ENCODE measurements at places on chromosomes 7 and 10.

DNA sequence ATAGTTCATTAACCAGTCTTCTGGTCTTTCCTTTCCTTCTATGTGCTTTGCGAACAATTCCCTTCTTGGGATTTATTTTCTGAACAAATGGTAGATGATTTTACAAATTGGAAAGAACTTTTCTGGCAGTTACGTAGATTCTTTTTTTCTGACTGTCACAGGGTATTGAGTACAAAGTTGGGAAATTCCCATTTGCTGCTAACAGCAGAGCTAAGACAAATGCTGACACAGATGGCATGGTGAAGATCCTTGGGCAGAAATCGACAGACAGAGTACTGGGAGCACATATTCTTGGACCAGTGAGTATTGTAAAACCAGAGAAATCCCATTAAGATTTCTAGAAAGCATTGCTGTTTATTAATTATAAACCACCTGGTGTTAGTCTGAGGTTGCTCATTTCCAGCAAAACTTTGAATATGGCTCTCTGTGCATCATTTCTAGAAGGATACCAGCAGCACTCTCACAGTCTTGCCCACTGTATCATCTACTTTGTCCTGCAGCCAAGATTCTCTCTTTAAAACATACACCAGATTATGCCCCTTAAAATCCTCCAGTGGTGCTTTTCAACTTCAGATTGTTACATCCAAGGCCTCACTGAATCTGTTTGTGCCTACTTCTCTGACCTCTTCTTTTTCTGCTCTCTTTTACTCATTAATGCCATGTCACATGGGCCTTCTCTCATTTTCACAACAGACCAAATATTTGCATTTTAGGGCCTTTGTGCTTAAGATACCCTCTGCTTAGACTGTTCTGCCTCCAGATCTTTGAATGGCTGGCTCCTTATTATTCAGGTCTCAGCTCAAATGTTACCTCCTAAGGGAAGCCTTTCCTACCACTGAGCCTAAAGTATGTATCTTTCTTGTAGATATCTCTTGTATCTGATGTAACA lies 27.0 kb downstream of the DLD start:
- DNase-seq, result no peak

DNA sequence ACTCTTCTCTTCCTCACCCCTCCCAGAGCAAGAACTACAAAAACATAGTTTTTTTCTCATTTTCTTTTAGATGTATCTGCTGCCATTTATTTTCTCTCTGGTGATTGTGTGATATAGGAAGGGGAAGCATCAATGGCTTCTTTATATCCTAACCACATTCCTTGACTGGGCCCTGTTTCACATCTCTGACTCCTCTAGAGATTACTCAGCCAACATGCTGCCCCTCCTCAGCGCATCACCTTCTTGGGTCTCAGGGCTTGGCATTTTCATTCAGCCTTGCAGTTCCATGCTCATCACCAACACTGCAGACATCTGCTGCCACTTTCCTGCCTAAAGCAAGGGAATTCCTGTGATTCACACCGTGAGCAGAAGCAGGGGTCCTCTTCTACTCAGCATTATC lies 705.5 kb downstream of the AUTS2 start:
- no peak for DNase-seq

DNA sequence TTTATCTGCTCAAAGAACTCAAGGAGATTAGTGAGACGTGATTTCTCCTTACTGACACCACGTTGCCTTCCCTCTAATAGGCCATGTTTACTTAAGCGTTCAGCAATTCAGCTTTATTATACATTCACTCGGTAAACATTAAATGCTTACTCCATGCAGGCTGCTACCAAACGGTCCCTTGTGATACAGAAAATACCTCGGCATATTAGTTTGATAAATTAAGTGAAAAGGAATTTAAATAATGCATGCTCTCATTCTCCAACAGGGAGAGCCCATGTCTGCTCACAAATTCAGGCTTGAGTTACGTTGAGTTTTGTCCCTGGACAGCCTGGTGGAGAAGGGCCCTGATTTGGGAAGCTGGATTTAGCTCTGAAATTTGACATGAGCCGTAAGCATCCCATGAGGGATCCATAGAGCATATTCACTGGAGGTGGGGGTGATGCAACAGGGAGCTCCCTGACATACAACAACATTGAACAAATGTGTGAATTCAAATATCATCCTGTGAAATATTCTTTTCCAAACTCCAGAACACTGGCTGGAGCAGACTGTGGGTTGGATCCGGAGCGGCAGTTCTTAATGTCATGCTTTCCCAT lies 86.3 kb downstream of the TBXAS1 start:
- DNase-seq, result no peak

- DNase-seq, result no peak
These were observed 402.9 kb downstream of the MAGI2 start for GRCh38 chr7:79050603-79051002.

DNA sequence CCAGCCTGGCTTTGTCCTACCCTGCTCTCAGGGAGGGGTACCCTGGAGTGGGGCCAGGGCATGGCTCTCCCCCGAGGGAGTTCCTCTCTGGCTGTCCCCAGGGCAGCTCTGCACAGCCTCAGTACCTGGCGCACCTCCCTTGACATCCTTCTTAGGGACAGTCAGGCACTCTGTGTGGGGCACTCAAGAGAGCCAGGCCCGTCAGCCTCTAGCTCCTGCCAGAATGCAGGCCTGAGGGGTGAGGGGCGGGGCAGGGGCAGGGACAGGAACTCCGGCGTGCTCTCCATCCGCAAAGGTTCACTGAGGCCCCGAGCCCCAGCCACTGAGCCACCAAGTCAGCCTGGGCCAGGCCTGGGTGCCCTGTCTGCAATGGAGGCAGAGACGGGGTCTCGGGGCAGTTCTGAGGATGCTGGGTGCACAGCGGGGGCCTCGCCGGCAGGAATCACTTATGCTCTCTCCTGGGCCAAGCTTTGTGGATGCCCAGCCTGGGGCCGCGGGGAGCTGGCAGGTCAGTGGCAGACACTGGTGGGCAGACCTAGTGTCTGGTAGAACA lies 10.1 kb downstream of the LIMK1 start:
- no peak for DNase-seq

DNA sequence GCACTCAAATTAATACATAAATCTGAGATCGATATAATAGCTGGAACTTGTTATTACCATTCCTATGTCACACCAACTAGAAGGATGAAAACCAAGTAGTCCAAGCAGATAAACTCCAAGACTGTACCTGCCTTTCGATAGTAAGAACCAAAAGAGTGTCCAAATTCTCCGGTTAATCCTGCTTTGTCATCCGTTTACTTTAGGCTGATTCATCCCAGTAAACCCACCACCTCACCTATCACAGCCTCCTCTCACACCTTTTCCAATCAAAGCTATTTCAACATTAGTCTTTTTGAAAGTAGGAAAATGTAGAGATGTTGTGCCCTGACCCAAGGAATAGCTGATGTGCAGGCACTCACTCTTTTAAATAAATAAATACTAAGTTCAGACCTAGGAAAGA lies 177.2 kb downstream of the CTNNA3 start:
- no peak for DNase-seq

DNA sequence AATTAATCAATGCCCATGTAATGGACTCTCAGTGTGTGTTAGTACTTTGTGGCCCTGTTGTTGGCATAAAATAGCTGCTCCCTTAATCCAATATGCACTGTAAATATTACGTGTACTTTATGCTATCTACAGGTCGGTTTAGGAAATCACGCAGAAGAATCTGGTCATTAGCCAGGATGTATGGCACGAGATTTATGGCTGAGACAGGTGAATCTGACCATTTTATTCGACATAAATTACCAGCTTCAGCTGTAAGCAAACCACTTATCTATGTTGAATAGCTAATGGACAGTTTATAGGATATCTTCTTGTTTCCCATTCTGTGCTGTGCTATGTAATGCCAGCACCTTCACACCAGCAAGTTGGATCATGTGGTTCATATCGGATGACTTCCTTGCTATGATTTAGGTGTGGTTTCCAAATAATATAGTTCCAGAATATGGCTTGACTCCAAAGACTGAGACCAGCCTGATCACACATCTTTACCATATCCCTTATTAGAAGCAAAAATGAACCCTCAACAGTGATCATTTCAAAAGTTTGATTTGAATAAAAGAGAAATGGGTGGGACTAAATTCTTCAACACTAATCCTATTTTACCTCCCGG lies 301.4 kb downstream of the AHR start:
- DNase-seq, result no peak

Measured in stimulated activated CD4-positive, alpha-beta T cell treated with anti-CD3 and anti-CD28 coated beads, Interleukin-15, amount 100 ng/mL, for 24 hours (primary cell).